ENCODE measurements at places on chromosomes 2 and 18.

DNA sequence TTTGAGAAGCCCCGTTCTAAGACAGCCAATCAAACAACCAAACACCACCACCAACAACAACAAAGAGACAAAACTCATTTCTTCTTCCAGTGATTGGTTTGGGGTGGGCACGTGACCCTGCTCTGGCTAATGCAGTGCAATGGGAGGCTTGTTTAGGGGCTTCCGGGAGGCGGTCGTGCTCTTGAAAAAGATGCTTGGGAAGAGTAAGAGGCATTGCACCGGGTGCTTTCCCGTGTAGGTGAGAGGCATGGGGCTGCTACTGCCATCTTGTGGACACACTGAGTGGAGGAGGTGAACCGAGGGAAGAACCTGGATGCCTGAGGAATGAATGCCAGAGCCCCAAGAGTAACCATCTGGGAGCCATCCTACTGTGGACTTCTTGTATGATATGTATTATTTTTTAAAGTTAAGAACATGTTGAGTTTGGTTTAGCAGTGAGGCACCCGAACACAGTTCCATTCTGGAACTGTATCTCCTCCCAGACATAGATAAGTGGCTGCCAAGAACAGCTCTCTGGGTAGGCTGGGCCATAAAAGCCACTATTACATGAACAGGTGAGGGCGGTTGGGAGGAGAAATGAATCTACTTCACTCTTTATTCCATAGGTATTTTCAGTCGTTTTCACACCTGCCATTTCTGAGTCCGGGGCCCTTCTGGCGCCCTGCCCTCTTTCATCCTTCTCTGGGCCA is 19.1 kb upstream of the ARHGAP25 start:
- peak; percentile 42 for DNase-seq

- no peak for DNase-seq
Measured at GRCh38 chr2:24791452-24791851, 1.7 kb downstream of the PTRHD1 start.

- DNase-seq, result no peak
Measured at GRCh38 chr2:201866643-201867473, 60.5 kb downstream of the CDK15 start.

DNA sequence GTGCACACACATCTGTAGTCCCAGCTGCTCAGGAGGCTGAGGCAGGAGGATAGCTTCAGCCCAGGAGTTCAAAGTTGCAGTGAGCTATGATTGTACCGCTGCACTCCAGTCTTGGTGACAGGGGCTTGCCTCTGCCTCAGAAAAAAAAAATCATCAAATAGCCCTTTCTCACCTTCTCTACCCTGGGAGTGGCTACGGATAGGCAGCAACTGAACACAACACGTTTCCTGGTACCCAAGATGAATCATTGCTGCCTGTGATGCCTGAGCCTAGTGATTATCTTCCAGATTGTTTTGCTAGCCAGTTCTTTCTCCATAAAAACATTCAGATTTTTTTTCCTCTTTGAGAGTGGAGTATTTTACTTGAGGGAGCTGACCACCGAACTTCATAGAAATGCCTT is 13.5 kb downstream of the INPP4A start:
- DNase-seq, result no peak

GRCh38 chr2:54665436-54665856 is 58.0 kb upstream of the EML6 start:
- DNase-seq, result peak; percentile 27

- DNase-seq, result no peak
Measured at GRCh38 chr18:6004683-6005082, 109.4 kb upstream of the TMEM200C start.

GRCh38 chr2:209208211-209208610 is 215.6 kb upstream of the MAP2 start:
- DNase-seq, result peak; percentile 18

GRCh38 chr18:37717656-37718055 is 152.1 kb upstream of the CELF4 start:
- no peak for DNase-seq

DNA sequence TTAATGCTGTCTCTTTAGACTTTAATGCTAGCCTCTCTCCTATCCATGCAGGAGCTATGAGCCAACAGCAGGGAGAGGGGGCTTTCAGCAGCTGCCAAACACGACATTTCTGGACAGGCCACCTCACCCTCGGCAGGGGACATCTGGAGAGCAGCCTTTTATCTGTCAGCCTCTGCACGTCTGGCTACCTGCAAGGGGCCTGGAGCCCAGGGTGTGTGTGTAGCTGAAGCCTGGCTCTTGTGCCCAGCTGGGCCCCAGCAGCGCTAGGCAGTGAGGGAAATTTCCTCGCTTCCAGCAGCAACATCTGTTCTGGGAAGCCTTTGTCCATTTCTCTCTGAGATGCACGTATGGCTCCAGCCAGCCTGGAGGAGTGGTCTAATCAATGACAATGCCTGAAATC is 728.7 kb upstream of the ID2 start:
- no peak for DNase-seq

DNA sequence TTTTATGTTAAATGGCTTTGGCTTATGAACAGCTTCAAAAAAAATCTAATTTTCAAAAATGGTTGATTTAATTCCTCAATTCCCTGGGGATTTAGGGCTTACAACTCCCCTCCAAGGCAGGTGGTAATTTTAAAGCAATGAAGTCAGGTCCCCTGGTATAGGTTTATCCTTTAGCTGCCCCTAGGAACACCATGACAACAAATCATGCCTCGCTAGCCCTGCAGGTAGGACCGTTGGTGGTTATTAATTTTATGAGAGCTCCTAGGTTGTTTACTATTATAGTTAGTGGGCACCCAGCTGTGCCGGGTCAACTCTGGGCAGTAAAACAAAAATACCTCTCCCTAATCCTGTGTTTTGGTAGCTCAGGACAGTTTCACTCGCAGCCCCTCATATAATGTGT is 26.2 kb upstream of the MBOAT2 start:
- DNase-seq, result no peak

DNA sequence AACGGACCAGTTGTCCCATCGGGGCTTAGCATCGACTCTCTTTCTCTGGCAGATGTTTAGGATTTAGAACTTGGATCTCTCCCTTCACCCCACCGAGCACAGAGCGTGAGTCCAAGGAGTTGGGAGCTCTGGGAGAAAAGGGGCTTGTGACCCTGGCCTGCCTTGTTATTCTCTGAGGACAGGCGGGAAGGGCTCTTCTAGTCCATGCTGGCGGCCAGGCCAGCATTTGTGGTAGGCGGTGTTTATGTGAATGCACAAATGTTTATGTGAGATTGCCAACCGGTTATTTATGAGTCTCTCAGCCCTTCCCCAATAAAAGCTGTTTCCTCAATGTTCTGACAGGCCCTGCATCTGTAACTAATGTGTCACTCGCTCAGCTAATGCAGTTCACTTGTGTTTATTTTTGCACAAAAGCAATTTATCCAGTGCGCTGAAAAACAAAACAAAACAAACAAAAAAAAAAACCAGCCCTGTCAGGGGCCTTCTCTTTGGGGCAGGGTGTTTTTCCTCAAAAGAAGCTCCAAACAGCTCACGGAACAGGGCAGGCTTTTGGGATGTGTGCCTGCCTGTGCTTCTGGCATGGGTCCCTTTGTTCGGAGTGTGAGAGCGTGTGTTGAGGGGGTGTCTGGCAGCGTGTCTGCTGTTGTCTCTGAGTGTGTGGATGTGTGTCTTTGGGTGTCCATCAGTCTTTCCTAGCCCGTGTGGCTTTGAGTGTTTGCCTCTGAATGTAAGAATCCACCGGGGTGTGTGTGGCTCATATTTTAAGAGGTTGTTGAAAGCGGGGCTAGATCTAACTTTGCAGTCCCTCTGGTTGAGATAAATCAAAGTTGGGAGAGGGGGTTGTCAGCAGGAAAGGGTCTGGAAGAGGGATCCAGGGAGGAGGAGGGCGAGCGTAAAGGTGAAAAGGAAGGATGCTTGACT is 52.8 kb upstream of the HAAO start:
- DNase-seq, result no peak

GRCh38 chr18:6672821-6673308 is 56.7 kb upstream of the ARHGAP28 start:
- DNase-seq, result no peak

DNA sequence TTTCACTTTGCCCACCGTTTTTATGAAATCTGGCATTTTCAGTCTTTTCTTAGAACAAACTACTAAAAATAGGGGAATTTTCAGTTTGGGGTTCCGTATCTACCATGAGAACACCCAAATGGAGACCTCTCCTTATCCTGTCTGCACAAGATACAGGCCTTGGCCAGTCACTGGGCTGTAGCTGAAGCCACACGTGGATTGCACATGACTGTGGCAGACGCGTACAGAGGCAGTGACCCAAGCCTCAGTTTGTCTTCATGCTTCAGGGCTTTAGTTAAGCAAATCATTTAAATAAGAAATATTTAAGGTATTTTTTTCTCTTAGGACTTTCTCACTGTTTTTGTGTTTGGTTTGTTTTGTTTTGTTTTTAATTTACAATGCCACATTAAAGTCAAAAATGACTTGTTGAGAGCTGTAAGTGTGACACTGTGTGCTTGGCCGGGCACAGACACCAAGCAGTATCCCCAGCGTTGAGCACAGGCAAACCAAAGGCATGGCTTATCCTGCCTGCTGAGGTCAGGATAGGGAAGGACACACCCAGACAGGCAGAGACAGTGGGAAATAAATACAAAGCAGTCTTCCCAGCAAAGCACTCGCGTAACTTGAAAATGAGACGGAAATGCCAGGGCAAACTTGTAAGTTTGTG is 53.3 kb downstream of the TRAPPC12 start:
- DNase-seq, result no peak

DNA sequence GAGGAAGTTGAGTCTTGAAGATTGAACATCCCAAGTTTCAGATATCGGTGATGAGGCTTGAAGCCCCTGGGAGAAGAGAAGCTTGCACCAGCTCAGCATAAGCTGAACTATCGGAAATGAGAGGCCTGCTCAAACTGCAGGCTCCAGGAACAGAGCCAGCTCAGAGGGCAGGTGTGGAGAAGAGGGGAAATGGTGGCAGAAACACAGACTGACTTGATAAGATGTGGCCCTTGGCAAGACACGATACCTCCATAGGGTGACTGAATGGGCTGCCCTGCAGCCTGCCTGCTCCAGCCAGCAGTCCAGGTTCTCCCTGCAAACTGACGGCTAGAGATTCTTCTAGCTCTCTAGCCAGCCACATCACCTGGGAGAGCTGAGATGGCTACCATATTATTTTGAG is 86.6 kb downstream of the MYT1L start:
- no peak for DNase-seq

- DNase-seq, result no peak
Measured at GRCh38 chr18:58161659-58162058, 117.6 kb downstream of the NEDD4L start.

DNA sequence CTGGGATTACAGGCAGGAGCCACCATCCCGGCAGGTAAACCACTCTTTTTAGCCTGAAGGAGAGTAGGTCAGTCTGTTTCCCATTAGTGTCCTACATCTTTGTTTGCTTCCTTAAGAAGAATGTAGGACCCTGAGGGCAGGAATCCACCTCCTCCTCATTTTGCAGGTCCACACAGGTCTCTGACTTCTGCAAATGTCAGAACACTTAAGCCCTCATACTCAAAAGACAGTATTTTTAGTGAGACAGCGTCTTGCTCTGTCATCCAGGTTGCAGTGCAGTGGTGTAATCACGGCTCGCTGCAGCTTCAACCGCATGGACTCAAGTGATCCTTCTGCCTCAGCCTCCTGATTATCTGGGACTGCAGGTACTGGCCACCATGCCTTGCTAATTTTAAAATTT is 9.3 kb downstream of the PSTPIP2 start:
- no peak for DNase-seq

- no peak for DNase-seq
Measured at GRCh38 chr18:79578396-79579260, 101.0 kb upstream of the CTDP1 start.

DNA sequence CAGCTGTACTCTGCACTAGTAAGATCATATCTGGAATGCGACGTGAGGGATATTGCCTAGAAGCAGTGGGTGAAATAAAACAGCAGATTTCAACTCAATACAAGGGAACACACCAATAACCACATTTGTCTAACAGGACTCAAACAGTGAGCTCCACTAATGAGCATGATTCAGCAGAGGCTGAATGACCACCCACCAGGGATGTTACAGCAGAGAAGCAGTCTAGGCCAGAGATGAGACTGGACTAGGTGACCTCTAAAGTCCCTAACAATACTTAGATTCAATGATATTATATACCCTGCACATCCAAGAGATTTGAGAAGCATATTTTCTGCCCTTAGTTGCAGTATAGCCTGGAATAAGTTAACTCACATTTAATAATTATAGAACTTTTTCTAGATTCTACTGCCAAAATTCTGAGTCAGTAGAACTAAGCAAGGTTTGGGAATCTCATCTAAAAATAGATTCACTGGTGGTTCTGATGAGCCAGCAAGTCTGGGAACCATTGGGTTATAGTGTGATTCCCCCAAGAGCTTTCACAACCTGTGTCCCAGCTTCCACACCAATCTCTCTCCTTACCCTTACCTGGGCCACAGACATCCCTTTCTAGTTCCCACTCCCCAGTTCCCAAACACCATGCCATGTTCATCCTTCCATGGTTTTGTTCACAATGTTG is 6.3 kb downstream of the THOC1 start:
- no peak for DNase-seq

- peak; percentile 21 for DNase-seq
Measured at GRCh38 chr18:12744103-12744502, 41.3 kb downstream of the PSMG2 start.

GRCh38 chr2:64522843-64523428 is 1.2 kb upstream of the AFTPH start:
- DNase-seq, result peak; percentile 94

DNA sequence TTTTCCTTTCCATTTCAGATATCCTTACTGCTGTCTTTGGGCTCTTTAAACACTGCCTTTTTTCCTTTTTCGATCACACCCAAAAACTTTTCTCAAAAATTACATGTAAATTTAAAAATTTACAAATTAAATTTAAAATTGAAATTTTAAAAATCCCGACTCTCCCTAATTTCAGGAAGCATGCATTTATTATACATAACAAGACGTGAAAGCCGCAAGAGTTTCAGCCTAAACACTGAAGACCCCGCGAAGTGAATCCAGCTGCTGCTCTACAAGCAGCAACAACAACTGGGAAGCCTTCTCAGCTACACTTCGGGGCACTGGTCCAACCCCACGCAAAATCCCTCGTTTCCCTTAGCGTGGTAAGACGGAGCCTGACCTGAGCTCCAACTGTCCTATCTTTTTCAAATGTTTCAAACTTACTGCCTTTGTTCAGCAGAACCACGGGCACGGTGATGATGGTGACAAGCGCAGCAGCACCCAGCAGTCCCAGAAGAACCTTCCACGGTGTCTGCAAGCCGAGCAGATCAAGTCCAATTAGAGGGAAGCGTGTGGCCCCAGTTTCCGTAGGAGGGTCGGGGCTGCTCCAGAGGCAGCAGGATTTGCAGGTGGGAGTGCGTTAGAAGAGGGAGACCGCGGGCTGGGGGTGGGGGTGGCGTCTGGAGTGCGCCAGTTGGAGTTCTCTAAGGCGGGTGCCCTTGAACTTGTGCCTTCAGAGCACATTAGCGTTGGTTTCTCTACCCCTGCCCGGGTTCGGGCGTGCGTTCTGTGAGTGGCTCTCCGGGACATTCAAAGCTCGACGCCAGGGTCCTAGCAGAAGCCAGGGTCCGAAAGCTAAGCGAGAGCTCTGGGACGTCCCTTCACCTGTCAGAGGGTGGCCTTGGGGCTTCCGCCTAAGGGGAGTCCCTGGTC is 783 bp downstream of the DPP4 start:
- DNase-seq, result no peak

GRCh38 chr2:9310377-9310776 is 103.8 kb downstream of the ASAP2 start:
- DNase-seq, result no peak

GRCh38 chr2:228086561-228086960 is 94.9 kb downstream of the SPHKAP start:
- DNase-seq, result no peak

Data from NCI-H526 treated with DMSO at 0.1 percent for 48 hours (cell line).